ENCODE measurements at places on chromosomes 1 and 21.

DNA sequence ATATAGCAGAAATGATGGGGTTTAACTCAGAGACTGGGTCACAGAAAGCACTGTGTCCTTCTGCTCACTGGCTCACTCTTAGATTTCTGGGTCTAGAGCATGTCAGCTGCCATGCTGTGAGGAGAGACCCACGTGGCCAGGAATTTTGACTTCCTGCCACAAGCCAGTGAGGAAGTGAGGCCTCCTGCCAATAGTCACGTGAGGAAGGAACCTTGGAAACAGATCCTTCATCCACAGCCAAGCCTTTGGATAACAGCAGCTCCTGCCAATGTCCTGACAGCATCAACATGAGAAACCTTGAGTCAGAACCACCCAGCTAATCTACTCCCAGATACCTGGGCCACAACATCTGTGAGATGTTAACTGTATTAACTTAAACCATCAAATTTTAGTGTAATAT is 114.5 kb upstream of the PLPPR5 start:
- no peak for DNase-seq

DNA sequence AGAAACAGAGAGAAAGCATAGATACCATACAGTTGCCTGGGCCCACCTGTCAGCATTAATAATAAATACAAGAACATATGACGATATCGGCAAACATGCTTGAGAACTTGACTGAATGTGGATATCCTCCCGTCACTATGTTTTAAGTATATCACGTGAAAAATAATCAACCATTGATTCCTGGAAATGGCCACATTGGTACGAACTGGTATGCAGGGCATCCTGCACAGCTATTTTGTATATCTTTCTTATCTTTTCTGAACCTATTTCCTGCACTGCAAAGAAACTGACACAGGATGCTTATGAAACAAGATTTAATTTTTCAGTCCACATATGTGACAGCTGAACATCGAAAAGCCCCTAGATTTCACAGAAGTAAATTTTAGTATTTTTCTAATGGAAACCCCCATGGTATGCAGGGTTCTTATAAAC is 22.8 kb upstream of the RGS1 start:
- no peak for DNase-seq

GRCh38 chr1:168112673-168113305 is 23.9 kb downstream of the GPR161 start:
- DNase-seq, result peak; percentile 64

DNA sequence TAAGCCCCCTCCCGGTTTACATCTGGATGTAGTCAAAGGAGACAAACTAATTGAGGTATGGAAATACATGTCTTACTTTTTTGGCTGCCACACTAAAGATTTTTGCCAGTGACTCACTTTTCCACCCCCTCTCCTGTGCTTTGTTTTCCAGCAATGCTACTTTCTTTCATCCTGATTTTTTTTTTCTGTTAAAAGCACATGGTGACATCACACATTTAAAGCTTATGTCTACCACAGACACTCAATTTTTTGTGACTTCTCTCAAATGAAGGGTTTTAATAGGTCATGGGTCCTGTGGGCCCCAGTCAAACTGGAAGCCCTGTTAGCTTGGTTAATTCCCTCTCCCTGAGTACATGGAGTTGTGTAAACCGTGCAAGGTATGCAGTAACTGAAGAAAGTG is 2.2 kb downstream of the PPP1R8 start:
- peak; percentile 83 for DNase-seq

GRCh38 chr21:46253610-46254124 is 25.1 kb upstream of the LSS start:
- DNase-seq, result peak; percentile 19

Data from GM23248 (cell line).